ENCODE measurements at places on chromosomes 13 and 19. TPM values are rescaled to one million over a fixed set of nuclear protein-coding genes. Genes with fewer than 3 reads are reported as not detected.

DNA sequence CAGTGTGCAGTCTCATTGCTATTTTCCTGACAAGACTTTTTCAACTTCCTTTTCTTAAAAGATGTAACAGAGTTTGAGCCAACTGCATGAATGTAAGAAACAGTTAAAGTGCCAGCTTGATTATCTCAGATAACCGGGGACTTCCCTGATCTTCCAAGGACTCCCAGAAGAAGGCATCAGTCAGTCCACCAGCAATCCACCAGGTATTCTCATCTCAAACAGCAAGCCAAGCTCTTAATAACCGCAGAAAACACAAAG lies 350.1 kb downstream of the LIG4 start:
- H3K36me3 ChIP-seq: no peaks in the 10 kb centered on the region
- no peaks in the 10 kb centered on the region for H3K27me3 ChIP-seq
- H3K4me1 ChIP-seq: no peaks in the 10 kb centered on the region
- H3K4me3 ChIP-seq: no peak overlapping the region
- DNase-seq: no peak

Gene MBD3L3
- total RNA-seq: not detected

DNA sequence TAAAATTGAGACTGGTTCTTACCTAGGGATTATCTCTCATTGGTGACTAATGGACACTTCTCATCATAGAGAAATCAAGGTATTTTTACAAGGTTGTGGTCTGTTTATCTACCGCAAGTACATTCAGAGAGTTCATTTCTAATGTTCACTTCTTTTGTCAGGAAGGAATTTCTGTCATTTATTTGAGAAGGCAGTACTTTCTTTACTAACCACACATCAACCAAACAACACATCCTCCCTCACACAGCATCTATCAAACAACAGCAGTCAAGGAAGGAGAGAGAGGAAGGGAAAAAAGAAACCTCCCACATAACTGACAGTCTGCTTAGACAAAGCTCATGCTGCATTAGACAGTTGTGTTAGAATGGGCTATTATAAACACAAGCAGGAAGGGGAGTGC lies 182.3 kb upstream of the KLF12 start:
- no peaks in the 10 kb centered on the region for H3K36me3 ChIP-seq
- DNase-seq: peak; percentile 31
- H3K27me3 ChIP-seq: no peaks in the 10 kb centered on the region
- H3K27ac ChIP-seq: no peak overlapping the region

- H3K27me3 ChIP-seq: no peaks in the 10 kb centered on the region
- peak; percentile 56 for DNase-seq
- H3K4me3 ChIP-seq: peak overlapping the region; percentile 75
- H3K27ac ChIP-seq: peak overlapping the region; percentile 97
- peaks cover 15% of the 10 kb centered on the region for H3K36me3 ChIP-seq
Observed at GRCh38 chr13:76992548-76993001, 694 bp downstream of the CLN5 start.

- H3K4me3 ChIP-seq: no peak overlapping the region
- H3K27me3 ChIP-seq: no peaks in the 10 kb centered on the region
- DNase-seq: peak; percentile 47
- H3K27ac ChIP-seq: no peak overlapping the region
- H3K4me1 ChIP-seq: peaks cover 9% of the 10 kb centered on the region
Observed at GRCh38 chr19:3665681-3666544, 34.4 kb downstream of the PIP5K1C start.

GRCh38 chr13:110192472-110192871 lies 114.5 kb downstream of the COL4A1 start:
- no peak overlapping the region for H3K27ac ChIP-seq
- DNase-seq: no peak
- peaks cover 52% of the 10 kb centered on the region for H3K36me3 ChIP-seq
- no peaks in the 10 kb centered on the region for H3K27me3 ChIP-seq
- H3K4me3 ChIP-seq: no peak overlapping the region
- H3K4me1 ChIP-seq: no peaks in the 10 kb centered on the region

DNA sequence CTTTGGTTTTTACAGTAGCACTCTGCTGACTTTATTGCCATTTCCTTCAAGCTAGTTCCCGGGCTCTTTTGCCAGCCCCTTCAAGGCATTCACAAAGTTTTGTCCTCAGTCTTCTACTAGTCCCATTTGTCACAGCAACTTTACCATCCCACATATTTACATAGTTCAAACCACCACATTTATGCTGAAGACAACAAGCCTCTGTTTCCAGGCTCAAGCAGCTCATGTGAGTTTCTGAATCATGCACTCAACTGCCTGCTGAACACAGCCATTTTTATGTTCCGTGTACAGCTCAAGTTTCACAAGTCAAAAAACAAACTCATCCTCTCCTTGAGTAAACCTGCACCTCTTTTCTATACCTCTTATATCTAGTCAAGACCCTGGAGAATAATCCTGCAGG lies 977.0 kb upstream of the SLC10A2 start:
- no peak for DNase-seq
- H3K4me1 ChIP-seq: no peaks in the 10 kb centered on the region
- H3K36me3 ChIP-seq: no peaks in the 10 kb centered on the region
- H3K4me3 ChIP-seq: no peak overlapping the region

DNA sequence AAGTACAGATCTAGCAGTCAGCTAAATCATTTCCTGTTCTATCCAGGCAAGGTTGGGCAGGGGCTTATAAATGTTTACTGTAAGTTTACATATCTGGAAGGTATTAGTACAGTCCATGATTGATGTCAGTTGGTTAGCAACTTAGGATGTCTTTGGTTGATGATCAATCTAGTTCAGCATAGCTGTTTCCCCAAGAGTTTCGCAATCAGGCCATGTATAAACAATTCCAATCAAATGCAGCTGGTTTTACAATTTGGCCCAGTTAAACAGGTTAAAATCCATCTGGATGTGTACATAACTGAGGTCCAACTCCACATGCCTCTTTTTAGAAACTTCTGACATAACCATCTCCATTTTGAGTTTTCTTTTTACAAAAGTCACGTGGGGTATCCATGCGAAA lies 6.9 kb downstream of the ZNF221 start:
- no peak overlapping the region for H3K4me3 ChIP-seq
- DNase-seq: no peak
- no peak overlapping the region for H3K27ac ChIP-seq
- peaks cover 8% of the 10 kb centered on the region for H3K36me3 ChIP-seq
- no peaks in the 10 kb centered on the region for H3K27me3 ChIP-seq

Gene RDH13
- total RNA-seq: 17.5 TPM

GRCh38 chr19:58252102-58252685 lies 23.5 kb downstream of the ZNF544 start:
- H3K4me1 ChIP-seq: no peaks in the 10 kb centered on the region
- no peak overlapping the region for H3K27ac ChIP-seq
- no peak overlapping the region for H3K4me3 ChIP-seq
- H3K27me3 ChIP-seq: no peaks in the 10 kb centered on the region
- peaks cover 82% of the 10 kb centered on the region for H3K36me3 ChIP-seq

DNA sequence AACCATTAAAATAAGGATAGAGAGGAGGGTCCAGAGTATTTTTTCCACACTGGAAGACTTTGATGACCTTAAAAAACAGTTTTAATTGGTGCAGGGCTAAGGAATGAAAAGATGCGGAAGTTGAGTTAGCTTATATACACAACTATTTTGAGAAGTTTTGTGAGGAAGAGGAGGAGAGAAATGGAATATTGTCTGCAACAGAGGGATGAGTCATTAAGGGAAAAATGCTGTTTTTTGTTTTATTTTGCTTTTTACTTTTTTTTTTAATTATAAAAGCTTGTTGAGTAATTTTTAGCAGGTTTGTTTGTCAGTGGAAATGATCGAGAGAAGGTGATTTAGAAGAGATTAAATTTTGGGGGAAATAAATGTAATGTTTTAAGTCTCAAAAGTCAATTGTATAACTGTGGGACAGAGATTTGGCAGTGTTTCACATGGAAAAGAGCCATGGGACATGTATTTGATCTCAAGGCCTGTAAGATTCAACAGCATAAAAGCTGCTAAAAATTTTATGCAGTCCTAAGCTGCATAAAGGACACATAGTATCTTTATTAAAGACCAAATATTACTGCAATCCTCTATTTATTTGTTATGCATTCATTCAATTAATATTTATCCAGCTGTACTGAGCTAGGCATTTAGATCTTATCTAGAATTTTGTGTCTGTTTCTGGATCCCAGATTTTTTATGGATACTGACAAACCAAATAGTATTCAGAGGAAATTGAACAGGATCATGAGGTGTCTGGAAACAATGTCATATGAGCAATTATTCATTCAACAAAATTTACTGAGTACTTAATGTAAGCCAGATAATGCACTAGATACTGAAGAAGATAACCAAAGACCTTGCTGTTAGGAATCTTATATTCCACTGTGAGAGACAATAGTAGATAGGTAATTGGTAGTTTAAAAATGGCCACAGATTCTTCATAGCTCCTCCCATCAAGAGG lies 72.7 kb downstream of the DNAJC15 start:
- no peak overlapping the region for H3K4me3 ChIP-seq
- no peak overlapping the region for H3K27ac ChIP-seq
- H3K4me1 ChIP-seq: no peaks in the 10 kb centered on the region
- peak; percentile 85 for DNase-seq
- peaks cover 3% of the 10 kb centered on the region for H3K36me3 ChIP-seq

Gene IL17D
- total RNA-seq: 1.5 TPM

GRCh38 chr19:4829001-4829712 lies 2.4 kb downstream of the TICAM1 start:
- peaks cover 10% of the 10 kb centered on the region for H3K4me1 ChIP-seq
- DNase-seq: no peak
- H3K27ac ChIP-seq: peak overlapping the region; percentile 63
- no peak overlapping the region for H3K4me3 ChIP-seq
- no peaks in the 10 kb centered on the region for H3K27me3 ChIP-seq
- no peaks in the 10 kb centered on the region for H3K36me3 ChIP-seq

Gene CEACAM1
- 11.2 TPM for total RNA-seq

Gene TGFBR3L
- total RNA-seq: 0.77 TPM

GRCh38 chr13:70905035-70905434 lies 796.8 kb upstream of the KLHL1 start:
- no peaks in the 10 kb centered on the region for H3K27me3 ChIP-seq
- no peaks in the 10 kb centered on the region for H3K36me3 ChIP-seq
- no peak overlapping the region for H3K27ac ChIP-seq
- no peaks in the 10 kb centered on the region for H3K4me1 ChIP-seq
- DNase-seq: peak; percentile 21

DNA sequence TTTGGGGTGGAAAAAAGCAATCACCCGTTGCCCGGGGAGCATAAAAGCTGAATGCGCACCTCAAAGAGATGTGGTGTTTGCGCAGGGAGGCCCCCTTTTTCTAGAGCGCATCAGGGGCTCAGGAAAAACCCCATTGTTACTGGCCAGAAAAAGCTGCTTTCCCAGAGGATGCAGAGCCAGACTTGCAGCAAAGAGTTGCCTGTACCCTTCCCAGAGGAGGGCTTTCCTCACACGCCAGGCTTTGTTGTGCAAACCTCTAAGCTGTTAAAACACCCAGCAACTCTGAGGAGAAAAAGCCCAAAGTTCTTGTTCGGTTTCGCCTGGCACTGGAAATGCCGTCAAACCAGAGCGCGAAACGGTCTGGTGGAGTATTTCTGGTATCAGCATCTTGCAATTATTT lies 29.3 kb downstream of the GSX1 start:
- no peak for DNase-seq
- peaks cover 9% of the 10 kb centered on the region for H3K27me3 ChIP-seq
- H3K36me3 ChIP-seq: no peaks in the 10 kb centered on the region
- H3K4me1 ChIP-seq: no peaks in the 10 kb centered on the region

Gene RLN3
- 0.52 TPM for total RNA-seq

Gene KIR2DL1
- 0.46 TPM for total RNA-seq
